ENCODE measurements at places on chromosomes 7 and 10.

GRCh38 chr7:31102151-31102972, 50.3 kb downstream of the ADCYAP1R1 start:
- DNase-seq = no peak

- DNase-seq = no peak
Measured at GRCh38 chr7:6438427-6438826, 9.3 kb downstream of the DAGLB start.

DNA sequence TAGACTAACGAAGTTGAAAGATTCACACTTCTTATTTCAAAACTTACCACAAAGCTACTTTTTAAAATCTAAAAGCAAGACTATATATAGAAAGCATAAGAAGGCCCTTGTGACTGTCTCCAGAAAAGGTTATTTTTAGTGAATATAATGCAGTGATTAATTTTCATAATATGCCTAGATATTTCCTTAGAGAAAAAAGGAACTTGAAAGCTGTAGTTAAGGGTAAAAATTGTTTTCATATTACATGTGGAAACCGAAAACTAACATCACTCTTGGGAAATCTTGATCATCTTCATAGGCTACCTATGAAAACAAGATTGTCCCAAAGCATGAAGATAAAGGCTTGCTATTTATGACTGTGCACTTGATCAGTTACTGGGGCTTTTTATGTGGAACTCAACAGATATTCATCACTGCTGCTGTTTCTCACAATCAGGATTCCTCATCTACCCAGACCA, 223.2 kb downstream of the SH2D4B start:
- DNase-seq = no peak

- no peak for DNase-seq
Measured at GRCh38 chr7:70492625-70493024, 639.3 kb upstream of the GALNT17 start.

- no peak for DNase-seq
Measured at GRCh38 chr7:150903606-150904005, 51.3 kb downstream of the AOC1 start.
